Left lung (tissue), 14 donors: ENCODE measurements at places on chromosomes 3 and 15. TPM values are rescaled to one million over a fixed set of nuclear protein-coding genes. Genes with fewer than 3 reads are reported as not detected.

Gene CDCP1
- 24.3 TPM for total RNA-seq

Gene CCR3
- total RNA-seq = 0.20 TPM

DNA sequence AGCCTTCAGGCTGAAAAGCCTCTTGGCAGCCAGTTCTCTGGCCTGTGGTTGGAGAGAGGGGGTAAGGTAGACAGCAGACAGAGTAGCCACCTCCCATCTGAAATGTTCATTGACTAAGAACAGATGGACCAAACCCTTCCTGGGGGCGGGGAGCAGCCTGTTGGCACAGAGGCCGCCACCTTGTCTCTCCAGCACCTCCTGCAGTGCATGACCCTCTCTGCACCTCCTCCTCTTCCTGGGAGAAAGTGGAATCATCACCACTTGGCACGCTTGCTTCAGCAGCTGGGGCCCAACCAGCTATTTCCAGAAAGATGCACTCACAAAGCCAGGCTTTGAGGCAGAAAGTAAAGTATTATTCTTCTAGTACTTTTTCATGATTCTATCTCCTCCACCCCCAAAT is 313.4 kb upstream of the CHRM5 start:
- no peak for DNase-seq

Gene ROBO2
- 22.2 TPM for total RNA-seq

Gene EEF1AKMT4
- 6.5 TPM for total RNA-seq

DNA sequence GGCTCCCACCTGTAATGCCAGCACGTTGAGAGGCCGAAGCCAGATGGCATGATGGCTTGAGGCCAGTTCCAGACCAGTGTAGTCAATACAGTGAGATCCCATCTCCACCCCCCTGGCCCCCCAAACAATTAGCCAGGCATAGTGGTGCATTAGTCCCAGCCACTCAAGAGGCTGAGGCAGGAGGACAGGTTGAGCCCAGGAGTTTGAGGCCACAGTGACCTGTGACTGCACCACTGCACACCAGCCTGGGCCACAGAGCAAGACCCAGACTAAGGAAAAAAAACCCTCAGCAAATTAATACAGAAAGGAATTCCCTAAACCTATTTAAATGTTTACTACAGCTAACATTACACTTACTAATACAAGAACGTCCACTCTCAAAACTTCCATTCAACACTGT is 424.6 kb downstream of the SHQ1 start:
- DNase-seq = no peak

GRCh38 chr15:57305009-57305408 is 71.3 kb upstream of the CGNL1 start:
- DNase-seq = no peak

Gene CHAC1
- 3.5 TPM for total RNA-seq

DNA sequence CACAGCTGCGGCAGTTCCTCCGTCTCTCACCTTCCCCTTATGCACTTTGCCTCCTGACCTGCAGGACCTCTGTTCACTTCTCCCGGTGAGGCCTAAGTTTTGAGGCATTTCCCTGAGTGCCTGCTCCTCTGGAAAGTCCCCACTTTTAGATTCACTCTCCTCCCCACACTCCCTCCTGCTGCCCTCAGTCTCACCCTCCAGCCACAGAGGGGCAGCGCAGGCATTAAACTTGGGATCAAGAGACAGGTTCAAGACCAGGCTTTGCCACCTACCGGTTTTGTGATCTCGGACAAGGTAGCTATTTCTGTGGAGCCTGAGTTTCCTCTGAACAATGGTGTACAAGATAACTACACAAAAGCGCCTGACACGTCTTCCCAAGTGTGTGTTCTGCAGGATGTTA is 19.4 kb downstream of the SLC6A11 start:
- DNase-seq = no peak

DNA sequence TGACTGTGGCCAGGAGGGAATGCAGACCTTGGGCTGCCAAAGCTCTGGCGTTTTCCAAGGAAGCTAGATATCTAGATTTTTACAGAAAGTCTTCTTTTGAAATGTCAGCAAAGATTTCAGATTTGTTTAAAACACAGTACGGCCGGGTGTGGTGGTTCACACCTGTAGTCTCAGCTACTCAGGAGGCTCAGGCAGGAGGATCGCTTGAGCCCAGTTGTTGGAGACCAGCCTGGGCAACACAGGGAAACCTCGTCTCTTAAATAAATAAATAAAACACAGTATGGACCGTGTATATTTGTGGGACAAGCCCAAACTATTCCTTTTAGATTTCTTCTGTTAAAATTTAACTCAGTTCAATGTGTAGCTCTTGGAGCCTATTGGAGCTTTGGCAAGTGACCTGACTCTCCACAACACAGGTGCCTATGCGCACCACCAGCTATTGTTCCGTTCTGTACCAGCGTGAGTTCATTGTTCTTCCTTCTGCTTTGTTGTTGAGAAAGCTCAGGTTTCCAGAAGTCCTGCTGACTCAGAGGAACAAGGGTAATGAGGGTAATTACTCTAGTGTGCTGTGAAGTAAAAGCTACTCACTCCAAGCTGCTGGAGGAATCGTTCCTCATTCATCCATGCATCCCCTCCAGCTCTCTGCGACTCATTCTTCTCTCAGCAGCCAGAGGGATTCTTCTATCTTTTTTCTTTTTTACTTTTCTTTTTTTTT is 73.1 kb upstream of the SLC6A6 start:
- no peak for DNase-seq

Gene ROPN1
- not detected for total RNA-seq

Gene CTDSPL
- total RNA-seq = 46.9 TPM

GRCh38 chr3:464255-464654 is 267.7 kb downstream of the CHL1 start:
- DNase-seq = no peak
